Lower leg skin (tissue), 4 donors: ENCODE measurements at places on chromosomes 12 and 14.

DNA sequence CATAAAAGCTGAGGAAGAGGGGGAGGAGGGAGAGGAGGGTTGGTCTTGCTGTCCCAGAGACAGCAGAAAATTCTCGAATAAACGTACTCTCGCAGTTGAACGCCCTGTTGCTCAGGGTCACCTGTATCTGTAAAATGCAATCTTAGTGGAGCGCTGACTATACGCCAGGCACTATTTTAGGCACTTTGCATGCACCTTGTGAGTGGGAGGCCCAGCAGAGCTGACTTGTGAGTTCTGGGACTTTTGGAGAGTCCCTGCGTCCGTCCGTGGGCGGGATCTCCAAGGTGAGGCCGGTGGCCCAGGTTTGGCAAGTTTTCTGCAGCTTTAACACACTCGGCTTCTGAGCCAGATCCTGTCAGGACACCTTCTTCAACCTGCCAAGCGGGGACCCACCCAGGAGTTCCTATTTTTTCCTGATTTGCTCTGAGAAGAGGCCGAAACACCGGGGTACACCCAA lies 32.5 kb upstream of the PLEKHG6 start:
- DNase-seq, result no peak

GRCh38 chr12:130983328-130984017 lies 29.8 kb downstream of the ADGRD1 start:
- no peak for DNase-seq

- no peak for DNase-seq
These were observed 737.4 kb upstream of the TBX3 start for GRCh38 chr12:115421350-115421749.

DNA sequence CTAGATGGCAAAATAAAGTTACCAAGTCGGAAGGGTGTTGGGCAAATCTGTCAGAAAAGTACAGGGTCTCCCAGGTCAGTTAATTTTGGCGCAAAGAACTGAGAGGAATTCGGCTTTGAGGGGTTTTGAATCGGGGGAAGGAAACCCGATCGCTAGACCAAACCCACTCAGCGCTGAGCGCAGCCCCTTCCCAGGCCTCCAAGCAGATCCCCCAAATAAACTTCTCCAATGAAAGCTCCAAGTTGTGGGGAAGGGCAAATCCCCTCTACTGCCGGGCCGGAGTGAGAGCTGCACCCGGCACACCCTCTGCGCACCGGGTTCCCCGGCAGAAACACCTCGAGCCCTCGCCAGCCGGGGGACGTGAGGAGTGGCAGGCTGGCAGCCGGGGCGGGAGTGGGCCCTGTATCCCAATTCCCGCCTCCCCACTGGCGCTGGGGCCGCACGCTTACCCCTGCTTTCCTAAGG lies 441 bp downstream of the E2F7 start:
- peak; percentile 86 for DNase-seq

DNA sequence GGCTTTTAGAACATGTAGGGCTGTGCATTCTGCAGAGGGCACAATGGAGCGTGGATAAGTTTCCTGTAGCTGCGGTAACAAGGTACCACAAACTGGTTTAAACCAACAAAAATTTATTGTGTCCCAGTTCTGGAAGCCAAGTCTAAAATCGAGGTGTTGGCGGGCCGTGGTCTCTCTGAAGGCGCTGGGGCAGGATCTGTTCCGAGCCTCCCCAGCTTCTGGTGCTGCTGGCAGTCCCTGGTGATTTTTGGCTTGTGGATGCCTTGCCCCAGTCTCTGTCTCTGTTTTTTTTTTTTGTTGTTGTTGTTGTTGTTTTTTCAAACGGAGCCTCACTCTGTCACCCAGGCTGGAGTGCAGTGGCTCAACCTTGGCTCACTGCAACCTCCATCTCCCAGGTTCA lies 77.5 kb downstream of the ACACB start:
- no peak for DNase-seq

DNA sequence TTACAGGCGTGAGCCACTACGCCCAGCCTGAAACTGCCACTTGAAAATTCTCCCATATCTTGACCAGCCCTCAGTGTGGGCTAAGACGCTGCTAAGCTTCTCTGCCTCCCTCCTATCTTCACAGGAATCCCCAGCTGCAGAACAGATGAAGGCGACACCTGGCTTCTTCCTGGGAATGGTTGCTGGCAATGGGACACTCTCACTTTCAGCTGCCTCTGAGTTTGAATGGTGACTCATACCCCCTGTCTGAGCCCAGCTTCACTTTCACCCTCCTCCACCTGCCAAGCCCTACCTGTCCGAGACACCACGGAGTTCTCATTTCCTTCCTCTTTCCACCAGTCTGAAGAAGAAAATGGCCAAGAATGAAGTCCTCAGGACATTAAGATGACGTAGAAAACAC lies 18.3 kb upstream of the VASH1 start:
- DNase-seq, result no peak

- no peak for DNase-seq
These were observed 503.5 kb downstream of the LRFN5 start for GRCh38 chr14:42110167-42110566.

DNA sequence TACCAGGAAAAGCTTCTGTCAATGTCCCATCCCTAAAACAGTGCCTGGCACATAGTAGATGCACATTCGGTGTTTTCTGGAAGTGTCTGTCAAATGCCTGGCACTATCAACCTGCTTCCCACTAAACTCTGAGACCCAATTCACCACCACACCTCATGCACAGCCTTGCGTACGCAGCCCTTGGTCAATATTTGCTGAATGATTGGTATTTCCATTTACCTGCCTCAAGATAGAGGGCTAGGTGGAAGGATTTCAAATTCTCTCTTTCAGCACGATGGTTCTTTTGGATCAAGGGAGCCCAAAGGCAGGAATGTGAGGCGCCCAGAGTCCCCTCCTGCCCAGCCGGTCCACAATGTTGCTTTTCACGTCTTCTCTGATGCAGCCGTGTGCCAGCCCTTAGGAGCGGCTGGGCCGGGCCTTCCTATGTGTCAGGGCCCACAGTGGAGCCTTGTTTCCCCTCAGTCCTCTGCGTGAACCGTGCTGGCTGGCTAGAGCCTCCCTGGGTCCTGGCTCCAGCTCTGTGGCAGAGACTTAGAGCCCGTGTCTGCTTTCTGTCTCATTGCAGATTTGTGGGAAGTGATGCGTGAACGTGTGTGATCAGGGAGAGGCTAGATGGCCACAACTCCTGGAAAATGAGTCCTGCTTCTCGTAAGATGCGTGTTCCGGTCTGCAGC lies 99.9 kb upstream of the RFLNA start:
- DNase-seq, result no peak

- no peak for DNase-seq
These were observed 50.1 kb upstream of the RERGL start for GRCh38 chr12:18139989-18140596.

- DNase-seq, result no peak
These were observed 346.8 kb downstream of the ATP23 start for GRCh38 chr12:58288190-58288589.

GRCh38 chr14:99213101-99213500 lies 58.9 kb downstream of the BCL11B start:
- no peak for DNase-seq

- DNase-seq, result no peak
These were observed 59.9 kb upstream of the FBRSL1 start for GRCh38 chr12:132429946-132430643.

DNA sequence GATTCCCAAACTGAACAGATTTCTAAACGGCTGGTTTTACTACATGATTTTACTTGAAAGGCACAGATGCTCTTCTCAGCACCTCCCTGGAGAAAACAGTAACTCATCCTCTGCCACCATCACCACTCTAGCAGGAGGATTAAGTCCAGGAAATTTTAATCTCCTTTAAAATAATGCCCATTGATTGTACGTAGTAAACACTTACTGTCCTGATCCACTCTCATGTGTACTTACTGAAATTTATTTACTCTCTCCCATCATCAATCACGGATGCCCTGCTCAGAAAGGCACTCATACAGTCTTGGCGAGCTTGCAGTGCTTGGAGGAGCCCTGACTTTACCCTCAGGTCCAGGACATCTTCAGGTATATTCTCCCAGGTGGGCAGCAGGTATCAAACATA lies 239.8 kb upstream of the EGLN3 start:
- no peak for DNase-seq
